Muscle of back (tissue), 13 donors: ENCODE measurements at places on chromosomes 1 and 21. TPM values are rescaled to one million over a fixed set of nuclear protein-coding genes. Genes with fewer than 3 reads are reported as not detected.

DNA sequence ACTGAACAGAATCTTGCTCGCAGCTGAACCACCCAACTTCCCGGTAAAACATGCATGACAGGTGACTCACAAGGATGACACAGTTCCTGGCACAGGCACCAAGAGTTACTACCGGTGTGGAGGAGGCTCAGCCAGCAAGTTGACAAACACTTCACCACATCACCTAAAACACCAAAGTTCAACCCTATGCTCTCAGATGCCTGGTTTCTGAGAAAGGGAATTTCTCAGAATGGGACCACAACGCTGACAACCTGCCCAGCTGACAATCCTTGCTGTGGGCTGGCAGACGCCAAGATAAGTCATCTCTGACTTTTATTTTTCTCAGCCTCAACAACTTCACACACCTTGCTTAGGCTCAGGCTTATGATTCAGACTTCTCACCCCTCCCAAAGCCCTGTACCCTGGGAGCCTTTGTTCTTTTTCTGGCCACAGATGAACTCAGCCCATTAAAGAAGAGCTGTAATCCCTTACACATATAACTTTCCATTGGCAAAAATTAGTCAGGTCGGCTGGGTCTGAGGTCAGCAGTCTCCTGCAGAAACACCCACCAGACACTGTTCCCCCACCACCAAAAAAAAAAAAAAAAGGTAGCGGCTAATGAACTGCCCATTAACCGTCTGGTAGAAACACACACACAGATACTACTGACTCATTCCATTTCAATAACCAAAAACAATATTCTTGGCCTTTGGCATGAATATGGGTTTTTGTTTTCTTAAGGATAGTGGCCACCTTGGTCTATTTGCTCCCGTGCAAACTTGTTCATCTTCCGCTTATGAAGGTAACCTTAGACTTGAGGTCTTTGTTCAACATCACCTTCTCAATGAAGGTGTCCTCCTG lies 10.8 kb upstream of the TIAM1 start:
- DNase-seq = no peak

- DNase-seq = peak; percentile 87
Observed at GRCh38 chr1:238409191-238409850, 518.6 kb upstream of the ZP4 start.

DNA sequence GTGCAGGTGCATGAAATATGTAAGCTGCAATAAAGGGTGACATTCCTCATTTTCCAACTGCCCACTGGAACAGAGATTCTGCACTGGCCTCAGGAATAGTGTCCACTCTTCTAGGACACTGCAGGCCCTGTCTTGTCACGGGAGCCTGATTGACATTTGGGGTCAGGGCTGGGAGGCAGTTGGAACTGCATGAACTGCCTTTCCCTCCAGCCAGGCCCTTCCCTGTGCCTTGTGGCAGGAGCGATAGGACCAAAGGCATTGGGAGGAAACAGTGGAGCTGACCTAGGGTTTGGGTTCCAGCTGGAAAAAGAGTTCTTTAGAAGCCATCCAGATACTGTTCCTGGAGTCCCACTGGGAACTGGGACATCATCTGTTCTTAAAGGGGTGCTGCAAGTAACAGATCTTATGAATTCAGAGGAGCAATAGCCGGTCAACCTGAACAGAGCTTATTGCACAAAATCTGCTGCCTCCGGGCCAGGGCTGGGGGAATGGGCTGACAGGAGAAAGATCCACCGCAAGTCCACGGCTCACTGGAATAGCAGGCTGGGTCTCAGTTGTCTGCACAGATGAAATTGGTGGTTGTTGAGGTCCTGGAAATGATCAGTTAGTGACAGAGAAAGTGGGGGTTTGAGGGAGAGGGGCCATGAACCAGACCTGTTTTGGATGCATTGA lies 451.7 kb downstream of the CAMTA1 start:
- no peak for DNase-seq

- no peak for DNase-seq
Observed at GRCh38 chr1:202049129-202049528, 38.7 kb downstream of the ELF3 start.

GRCh38 chr21:43193651-43194302 lies 25.0 kb downstream of the CRYAA start:
- peak; percentile 72 for DNase-seq

DNA sequence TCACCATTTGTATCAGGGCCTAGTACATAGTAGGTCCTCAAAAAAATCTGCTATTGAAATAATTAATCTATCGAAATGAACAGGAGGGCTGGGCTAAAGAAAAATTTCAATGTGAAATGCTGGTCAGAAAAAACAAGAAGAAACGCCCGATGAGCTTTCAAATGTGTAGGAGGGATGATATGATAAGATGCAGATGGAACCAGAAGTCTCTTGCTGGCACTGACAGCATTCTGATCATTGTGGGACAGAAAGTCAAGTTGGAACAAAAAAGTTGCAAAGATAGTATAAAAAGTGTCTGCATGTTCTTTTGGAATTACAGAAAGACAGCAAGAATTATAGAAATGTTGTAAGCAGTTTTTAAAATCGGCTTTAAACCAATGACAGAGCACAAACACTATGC lies 11.1 kb downstream of the G0S2 start:
- DNase-seq = no peak

- no peak for DNase-seq
Observed at GRCh38 chr1:10941891-10942541, 70.4 kb upstream of the TARDBP start.

GRCh38 chr1:85462931-85463649 lies 1.9 kb downstream of the DDAH1 start:
- DNase-seq = no peak

ATP1A2 gene
- polyA plus RNA-seq = 88.0 TPM

FAAP20 gene
- 22.3 TPM for polyA plus RNA-seq
